ENCODE measurements at places on chromosomes 12 and 14. TPM values are rescaled to one million over a fixed set of nuclear protein-coding genes. Genes with fewer than 3 reads are reported as not detected.

The TAS2R43 gene
- not detected for total RNA-seq

The ASB2 gene
- total RNA-seq: not detected

The TMEM260 gene
- total RNA-seq: 25.2 TPM

The TPPP2 gene
- not detected for total RNA-seq

The OR6J1 gene
- total RNA-seq: not detected

The ANKRD9 gene
- total RNA-seq: 7.4 TPM

The BCL7A gene
- total RNA-seq: 4.0 TPM

The SRRM4 gene
- total RNA-seq: not detected

The SOAT2 gene
- 0.11 TPM for total RNA-seq

The ABCC9 gene
- 0.32 TPM for total RNA-seq

The FUT8 gene
- total RNA-seq: 83.8 TPM

The RPGRIP1 gene
- not detected for total RNA-seq

The RDH11 gene
- total RNA-seq: 77.8 TPM

The LRP1-AS gene
- not detected for total RNA-seq

The CLMN gene
- 3.1 TPM for total RNA-seq

The PRH2 gene
- not detected for total RNA-seq

The ACSM4 gene
- total RNA-seq: not detected

The PELI2 gene
- total RNA-seq: 7.1 TPM

The SERPINA3 gene
- total RNA-seq: 24.2 TPM

The FERMT2 gene
- 223 TPM for total RNA-seq

The AMN gene
- total RNA-seq: 0.13 TPM

The NGB gene
- not detected for total RNA-seq

The RASSF9 gene
- total RNA-seq: under 0.01 TPM

The MSI1 gene
- 0.26 TPM for total RNA-seq

The DIO3 gene
- 0.52 TPM for total RNA-seq

The OR11G2 gene
- not detected for total RNA-seq

The CDCA3 gene
- 18.7 TPM for total RNA-seq

The KRT5 gene
- not detected for total RNA-seq

The SENP1 gene
- 36.7 TPM for total RNA-seq

The FLRT2 gene
- 36.0 TPM for total RNA-seq

The KLRC4 gene
- total RNA-seq: not detected

The CFAP54 gene
- 4.0 TPM for total RNA-seq

The TMPRSS12 gene
- total RNA-seq: not detected

The HOXC6 gene
- 5.3 TPM for total RNA-seq

The ZFYVE26 gene
- 32.3 TPM for total RNA-seq

The GSG1 gene
- not detected for total RNA-seq

The NDRG2 gene
- 0.22 TPM for total RNA-seq

The PRR13 gene
- 65.7 TPM for total RNA-seq

The DHH gene
- not detected for total RNA-seq

The RASSF3 gene
- 10.8 TPM for total RNA-seq

The ADAMTS20 gene
- total RNA-seq: not detected

Data from articular chondrocyte of knee joint (primary cell).